ENCODE measurements at places on chromosomes 11 and 22.

GRCh38 chr22:20013382-20013871 lies 3.2 kb downstream of the ARVCF start:
- no peak for DNase-seq

- DNase-seq = no peak
These were observed 33.9 kb downstream of the MARK2 start for GRCh38 chr11:63872800-63873197.

- peak; percentile 52 for DNase-seq
These were observed 283.1 kb upstream of the CCDC90B start for GRCh38 chr11:83569134-83569805.

- no peak for DNase-seq
These were observed 82.8 kb upstream of the PTH start for GRCh38 chr11:13578514-13579140.

DNA sequence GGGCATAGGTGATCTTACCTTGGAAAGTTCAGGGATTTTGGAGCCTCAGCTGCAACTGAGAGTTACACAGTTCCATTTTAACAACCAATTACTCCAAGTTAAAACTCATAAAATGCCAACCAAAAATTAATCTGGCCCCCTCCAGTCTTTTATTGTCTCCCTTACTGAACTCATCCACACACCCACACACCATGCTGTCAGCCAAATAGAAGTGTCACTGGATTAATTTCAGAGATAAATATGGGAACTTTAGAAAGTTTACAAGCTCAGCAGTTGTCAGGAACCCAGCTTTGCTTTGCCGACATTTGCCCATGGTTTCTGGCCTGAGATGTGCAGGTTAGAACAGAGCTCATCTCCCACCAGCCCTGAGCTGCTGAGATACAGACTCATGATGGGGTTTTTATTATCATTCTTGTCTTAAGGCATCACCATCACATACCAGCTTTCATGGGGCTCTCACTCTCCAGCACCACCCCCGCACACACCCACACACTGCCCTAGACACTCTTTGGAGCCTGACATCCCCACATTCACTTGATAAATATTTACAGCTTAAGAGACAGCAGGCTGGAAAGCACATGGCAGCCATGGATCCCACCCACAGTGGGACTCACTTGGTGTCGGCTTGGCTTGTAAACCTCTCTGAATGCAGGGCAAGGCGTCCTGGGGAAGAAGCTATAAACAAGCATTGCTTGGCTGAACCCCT lies 23.7 kb upstream of the CTR9 start:
- DNase-seq = no peak

- no peak for DNase-seq
These were observed 840.4 kb upstream of the TENM4 start for GRCh38 chr11:80281194-80281593.

DNA sequence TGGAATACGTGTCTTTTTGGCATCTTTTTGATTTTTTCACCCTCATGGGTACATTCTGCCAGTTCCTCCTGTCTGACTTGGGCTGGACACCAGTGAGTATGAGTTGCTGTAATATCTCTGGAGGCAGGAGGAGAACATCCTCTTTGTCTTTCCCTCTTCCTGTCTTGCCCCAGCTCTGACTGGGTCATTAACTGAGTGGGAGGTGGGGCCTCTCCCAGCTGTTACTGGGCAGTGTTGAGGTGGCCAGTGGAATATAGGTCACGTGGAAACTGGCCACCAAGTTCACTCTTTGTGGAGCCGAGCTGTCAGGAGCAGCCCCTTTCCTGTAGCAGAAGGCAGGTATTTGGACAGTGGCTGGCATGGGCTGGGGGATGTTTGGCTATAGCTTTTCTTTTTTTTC lies 2.2 kb downstream of the GLB1L2 start:
- DNase-seq = no peak

GRCh38 chr11:133821776-133822175 lies 23.5 kb downstream of the SPATA19 start:
- DNase-seq = peak; percentile 52

DNA sequence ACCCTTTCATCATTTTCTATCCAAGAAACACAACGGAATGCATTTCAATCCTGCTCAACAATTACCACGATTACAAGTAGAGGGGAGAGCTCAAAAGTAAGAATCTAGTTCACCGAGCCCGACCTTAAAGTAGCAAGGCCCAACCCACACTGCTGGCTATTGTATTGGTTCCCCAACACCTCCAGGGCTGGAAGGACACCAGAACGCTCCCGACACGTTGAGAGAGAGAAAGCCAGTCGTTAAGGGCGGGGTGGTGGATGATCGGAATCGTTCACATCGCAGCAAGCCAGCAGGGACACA lies 690 bp downstream of the CKAP5 start:
- no peak for DNase-seq

- DNase-seq = no peak
These were observed 48.2 kb downstream of the CADM1 start for GRCh38 chr11:115456019-115456418.

- DNase-seq = no peak
These were observed 23.0 kb downstream of the CELF1 start for GRCh38 chr11:47529951-47530350.
